ENCODE measurements at places on chromosomes 3 and 15.
A peak's percentile ranks its signal among the peaks of the same experiment; 100 is the strongest.

- DNase-seq, result no peak
Observed at GRCh38 chr3:13564751-13565560, 16.0 kb downstream of the FBLN2 start.

- no peak for DNase-seq
Observed at GRCh38 chr15:64379216-64379960, 1.9 kb downstream of the PCLAF start.

GRCh38 chr3:63993653-63994079, 29.6 kb downstream of the PSMD6 start:
- DNase-seq, result peak; percentile 38

GRCh38 chr15:85649372-85649771, 145.4 kb downstream of the KLHL25 start:
- DNase-seq, result no peak

- DNase-seq, result no peak
Observed at GRCh38 chr15:77446840-77447390, 26.2 kb downstream of the HMG20A start.

DNA sequence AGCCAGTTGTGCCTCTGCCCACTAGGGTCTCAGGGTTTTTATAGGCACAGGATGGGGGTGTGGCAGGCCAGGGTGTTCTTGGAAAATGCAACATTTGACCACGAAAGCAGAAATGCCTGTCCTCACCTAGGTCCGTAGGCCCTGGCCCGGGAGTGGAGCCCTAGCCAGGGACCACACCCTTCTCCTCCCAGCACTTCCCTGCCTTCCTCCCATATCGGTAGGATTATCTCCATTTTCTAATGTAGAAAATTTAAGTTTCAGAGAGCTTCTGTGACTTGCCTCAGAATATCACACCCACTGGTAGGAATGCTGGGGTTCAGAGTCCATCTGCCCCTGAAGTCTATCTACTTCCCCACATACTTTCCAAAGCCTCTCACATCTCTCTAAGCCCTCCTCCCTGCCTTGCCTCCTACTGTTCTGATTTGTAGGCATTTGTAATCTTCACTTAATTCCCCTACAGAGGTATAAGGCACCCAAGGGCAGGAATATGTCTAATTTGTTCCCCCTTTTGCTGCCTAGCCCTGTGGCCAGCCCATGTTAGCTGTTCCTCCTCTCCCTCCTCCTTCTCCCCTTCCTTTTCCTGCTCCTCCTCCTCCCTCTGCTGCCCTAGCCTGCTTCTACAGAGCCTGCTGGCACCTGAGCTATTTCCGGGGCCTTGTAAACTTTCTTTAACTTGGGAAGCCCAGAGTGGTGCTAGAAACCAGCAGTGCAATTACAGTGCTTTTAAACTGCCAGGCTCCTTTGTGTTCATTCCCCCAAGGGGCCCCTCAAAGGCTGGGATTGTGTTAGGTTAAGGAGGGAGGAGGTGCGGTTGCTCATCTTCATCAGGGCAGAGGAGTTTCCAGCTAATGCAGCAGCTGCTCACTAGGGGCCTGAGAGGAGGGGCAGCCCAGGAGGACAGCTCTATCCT, 71.1 kb downstream of the MRPL46 start:
- DNase-seq, result no peak

- DNase-seq, result no peak
Observed at GRCh38 chr3:4515916-4516579, 22.9 kb downstream of the ITPR1 start.

DNA sequence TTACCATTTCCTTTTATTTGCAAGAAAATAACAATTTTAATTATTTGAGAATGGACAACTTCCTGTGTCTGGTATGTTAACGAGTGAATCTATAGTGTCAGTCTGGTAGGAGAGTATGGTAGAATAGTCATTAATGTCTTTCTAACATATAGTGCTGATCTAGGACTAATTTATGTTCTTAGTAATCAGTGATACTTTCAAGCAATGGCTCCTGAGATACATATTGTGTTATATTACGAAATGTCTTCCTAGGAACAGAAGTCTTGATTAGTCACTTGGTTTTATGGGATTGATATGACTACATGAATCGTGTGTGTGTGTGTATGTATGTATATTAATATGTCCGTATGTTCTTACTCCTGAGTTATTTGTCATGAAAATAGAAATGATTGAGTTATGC, 66.6 kb upstream of the PAQR5 start:
- peak; percentile 8 for DNase-seq

DNA sequence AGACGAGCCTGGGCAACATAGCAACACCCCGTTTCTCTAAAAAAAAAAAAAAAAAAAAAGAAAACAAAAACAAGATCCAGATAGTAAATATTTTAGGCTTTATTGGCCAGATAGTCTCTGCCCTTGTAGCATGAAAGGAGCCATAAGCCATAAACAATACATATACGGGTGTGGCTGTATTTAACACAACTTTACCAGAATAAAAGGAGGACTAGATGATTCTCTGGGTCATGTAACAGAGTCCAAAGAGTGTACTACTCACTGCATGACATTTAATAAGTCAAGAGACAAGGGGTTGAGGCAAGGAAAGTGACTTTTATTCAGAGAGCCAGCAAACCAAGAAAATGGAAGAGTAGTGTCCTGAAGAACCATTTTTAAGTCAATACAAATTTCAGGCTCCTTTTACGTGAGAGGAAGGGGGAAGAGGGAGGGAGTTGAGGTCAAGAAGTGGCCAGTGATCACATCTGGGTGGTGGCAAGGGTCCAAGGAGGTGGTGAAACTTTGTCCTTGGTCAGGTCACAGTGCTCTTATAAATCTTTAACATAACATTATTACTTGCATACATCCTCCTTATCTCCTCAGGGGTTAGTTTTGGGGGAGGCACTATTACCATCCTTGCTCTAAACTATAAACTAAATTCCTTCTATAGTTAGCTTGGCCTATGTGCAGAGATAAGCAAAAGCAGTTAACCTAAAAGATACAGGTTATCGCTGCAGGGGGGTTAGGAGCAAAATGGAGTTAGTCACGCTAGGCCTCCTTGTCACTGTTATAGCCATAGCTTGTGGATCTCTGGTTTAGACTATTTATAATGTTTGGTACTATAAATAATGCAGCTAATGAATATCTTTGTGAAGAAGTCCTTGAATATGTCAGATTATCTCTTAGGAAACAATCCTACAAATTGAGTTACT, 46.1 kb downstream of the METTL6 start:
- no peak for DNase-seq

DNA sequence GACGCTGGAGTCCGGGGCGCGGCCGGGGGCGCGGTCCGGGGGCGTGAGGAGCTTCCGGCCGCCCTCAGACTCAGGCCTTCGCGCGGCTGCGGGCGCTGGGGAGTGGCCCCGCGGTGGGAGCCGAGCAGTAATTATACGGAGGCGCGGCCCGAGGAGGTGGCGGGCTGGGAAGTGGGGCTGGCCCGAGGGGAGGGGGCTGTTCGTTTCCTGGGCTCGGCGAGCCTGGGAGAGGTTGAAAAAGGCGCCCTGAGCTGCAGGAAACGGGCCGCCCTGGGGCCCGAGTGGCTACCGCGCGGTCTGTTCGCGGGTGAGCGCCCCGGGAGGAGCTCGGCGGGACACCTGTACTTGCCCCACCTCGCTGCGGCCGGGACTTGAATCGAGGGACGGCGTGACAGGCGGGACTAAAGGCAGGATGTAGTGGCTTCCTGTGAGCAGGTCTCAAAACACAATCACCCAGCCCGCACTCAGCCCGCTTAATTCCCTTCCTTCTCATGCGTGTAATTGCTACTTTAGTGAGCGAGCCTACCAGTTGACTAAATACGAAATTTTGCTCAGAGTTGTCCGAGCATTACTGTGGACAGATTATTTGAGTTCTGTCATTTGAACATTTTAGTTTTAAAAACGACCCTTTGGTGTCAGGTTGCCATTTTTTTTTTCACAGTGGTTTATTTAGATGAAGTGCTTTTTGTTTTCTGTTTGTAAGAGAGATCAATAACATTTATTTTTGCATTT, 860 bp downstream of the RASA2 start:
- peak; percentile 91 for DNase-seq

GRCh38 chr15:67013696-67014095, 51.7 kb upstream of the SMAD3 start:
- no peak for DNase-seq

- DNase-seq, result no peak
Observed at GRCh38 chr3:141530415-141530768, 43.6 kb downstream of the RASA2 start.

GRCh38 chr3:95586754-95587153, 1227.6 kb upstream of the EPHA6 start:
- DNase-seq, result no peak

- no peak for DNase-seq
Observed at GRCh38 chr15:92693691-92694331, 38.2 kb upstream of the FAM174B start.

DNA sequence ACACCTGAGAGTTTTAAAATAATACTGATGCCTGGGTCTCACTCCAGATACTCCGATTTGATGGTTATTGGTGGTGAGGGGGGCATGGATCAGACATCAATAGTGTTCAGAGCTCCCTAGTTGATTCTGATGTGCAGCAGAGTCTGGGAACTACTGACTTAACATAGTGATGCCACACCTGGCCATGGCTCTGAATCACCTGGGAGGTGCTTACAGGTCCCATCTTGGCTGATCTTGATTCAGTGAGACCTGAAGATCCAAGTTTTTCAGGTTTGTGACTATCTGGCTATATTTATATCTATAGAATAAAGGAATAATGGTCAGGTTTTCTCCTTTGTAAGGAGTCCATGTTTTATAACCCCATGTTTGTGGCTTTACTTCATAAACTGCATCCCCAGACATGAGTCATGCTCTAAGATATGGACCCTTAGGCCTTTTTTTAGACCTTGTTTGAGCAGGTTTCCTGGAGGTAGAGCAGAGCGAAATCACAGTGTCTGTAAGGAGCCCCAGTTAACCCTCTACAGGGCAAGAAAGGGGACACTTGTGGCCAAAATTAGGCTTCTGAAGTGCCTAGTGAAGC, 101.4 kb downstream of the LARS2 start:
- DNase-seq, result no peak

- no peak for DNase-seq
Observed at GRCh38 chr15:59406446-59406845, 31.5 kb upstream of the FAM81A start.

- no peak for DNase-seq
Observed at GRCh38 chr3:100335434-100335833, 877 bp downstream of the NIT2 start.

GRCh38 chr15:52294881-52295420, 653 bp downstream of the MYO5C start:
- DNase-seq, result peak; percentile 24

- DNase-seq, result no peak
Observed at GRCh38 chr3:128252083-128252482, 98.8 kb downstream of the EEFSEC start.

DNA sequence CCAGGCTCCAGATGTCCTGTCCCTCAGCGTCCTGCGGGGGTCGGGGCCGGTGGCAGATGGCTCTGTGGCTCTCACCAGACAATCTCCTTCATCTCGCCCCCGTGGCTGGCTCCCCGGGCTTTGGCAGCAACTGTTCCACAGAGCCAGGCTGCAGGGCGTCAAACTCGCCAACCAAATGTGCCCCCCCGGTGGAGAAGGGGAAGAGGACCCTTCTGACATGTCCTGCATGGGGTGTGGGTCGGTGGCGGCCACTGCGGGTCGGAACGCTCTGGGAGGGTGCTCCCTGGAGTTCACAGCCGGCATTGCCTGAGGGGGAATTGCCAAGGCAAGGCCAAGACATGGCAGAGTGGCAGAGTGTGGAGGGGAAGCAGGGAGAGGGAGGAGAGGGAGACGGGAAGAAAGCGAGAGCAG, 36.0 kb downstream of the BDH1 start:
- DNase-seq, result no peak

- DNase-seq, result peak; percentile 14
Observed at GRCh38 chr15:85044251-85044853, 62.7 kb downstream of the PDE8A start.

DNA sequence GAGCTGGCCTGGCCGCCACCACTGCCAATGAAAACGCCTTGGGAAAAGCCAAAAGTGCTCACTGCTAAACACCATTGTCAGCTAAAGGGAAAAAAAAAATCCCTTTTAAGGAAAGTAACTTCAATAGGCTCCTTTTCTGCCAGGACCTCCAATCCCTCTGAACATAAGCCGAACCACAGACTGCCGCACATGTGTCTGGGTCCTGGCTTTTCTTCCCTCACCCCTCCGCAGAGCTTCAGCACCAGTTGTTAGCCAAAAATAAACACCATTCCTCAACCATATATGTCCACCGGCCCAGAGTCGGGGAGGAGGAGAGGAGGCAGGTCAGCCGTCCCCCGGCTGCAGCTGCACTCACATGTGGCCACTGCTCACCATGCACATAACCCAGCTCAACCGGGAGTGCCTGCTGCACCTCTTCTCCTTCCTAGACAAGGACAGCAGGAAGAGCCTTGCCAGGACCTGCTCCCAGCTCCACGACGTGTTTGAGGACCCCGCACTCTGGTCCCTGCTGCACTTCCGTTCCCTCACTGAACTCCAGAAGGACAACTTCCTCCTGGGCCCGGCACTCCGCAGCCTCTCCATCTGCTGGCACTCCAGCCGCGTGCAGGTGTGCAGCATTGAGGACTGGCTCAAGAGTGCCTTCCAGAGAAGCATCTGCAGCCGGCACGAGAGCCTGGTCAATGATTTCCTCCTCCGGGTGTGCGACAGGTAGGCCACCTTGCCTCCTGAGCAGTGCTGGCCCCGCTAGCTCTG, at the start of gene FBXL22:
TSS of gene FBXL22 (plus strand) at position 350 of the 753 bp plus-strand sequence. CDS start at position 356, 6 bp downstream.
- DNase-seq, result no peak

GRCh38 chr3:50078622-50079021, 10.1 kb upstream of the RBM5 start:
- DNase-seq, result no peak

- no peak for DNase-seq
Observed at GRCh38 chr15:83516935-83517334, 69.8 kb downstream of the SH3GL3 start.

- no peak for DNase-seq
Observed at GRCh38 chr3:4736284-4736861, 242.9 kb upstream of the BHLHE40 start.

DNA sequence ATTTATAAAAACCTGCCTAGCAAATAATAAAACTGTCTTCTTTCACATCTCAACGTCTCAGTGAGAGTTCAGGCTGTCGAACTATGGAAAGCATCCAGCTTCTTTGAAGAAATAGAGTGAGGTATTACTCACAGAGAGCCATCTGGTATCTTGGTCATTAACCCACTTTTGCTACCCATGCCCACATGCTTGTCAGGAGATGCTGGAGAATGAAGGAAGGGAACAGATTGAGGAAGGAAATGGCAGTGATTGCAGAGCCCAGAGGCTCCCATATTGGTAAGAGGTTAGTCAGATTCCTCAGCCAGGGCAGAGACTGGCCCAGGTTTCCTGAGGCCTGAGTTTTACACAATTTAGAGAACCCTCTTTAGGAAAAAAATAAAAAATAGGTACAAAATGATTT, 119.1 kb downstream of the B3GALNT1 start:
- DNase-seq, result no peak

GRCh38 chr15:65408324-65409035, 14.3 kb downstream of the IGDCC4 start:
- DNase-seq, result no peak
